ENCODE measurements at places on chromosomes 6 and 20. TPM values are rescaled to one million over a fixed set of nuclear protein-coding genes. Genes with fewer than 3 reads are reported as not detected.

DTD1 gene
- total RNA-seq: 124 TPM

- DNase-seq: no peak
These were observed 626.0 kb downstream of the CDH26 start for GRCh38 chr20:60584221-60584620.

BMP7 gene
- total RNA-seq: not detected

GRCh38 chr20:14860410-14860814, 523.0 kb upstream of the FLRT3 start:
- DNase-seq: no peak

PAX1 gene
- not detected for total RNA-seq

OPRM1 gene
- total RNA-seq: not detected

GRCh38 chr6:31546339-31546957, at the start of gene ATP6V1G2:
ATP6V1G2 (minus strand) TSS chr6:31546608; CDS start chr6:31546559, 49 bp downstream.
- peak; percentile 93 for DNase-seq

DNA sequence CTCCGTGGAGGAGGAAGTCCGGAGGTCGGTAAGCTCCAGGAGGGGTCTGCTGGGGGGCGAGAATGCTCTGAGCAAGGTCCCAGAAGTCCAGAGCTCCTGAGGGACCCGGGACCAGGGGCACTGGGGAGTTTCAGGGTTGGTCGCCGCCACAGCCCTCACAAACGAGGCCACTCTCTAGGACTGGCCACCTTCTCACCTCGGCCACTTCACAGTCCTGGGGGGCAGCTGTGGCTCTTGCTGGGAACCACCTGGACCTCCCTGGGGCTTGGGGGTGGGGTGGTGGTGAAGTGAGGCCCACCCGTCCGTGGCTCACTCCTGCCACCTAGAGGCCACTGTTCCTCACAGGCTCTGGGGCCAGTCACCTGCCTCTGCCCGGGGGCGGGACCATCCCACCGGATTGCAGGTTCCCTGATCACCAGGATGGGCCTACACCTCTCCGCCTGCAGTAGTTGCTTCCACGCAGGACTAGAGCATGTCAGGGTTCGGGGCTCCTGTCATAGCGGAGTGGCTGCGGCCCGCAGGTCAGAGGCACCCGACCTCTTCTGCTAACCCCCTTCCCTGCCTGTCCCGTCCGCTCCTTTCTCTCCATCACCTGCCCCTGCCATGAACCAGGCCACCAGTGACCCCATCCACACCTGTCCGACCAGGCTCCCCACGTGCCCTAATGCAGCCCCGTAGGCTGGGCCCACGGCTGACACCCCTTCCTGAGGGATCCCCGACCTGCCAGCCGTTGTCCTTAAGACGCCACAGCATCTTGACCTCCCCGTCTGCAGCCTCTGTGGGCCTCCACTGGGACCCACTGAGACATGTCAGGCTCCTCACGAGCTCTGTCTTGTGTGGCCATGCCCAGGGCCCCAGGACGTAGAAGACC, 5.1 kb upstream of the TCEA2 start:
- peak; percentile 40 for DNase-seq

PTCHD4 gene
- 0.72 TPM for total RNA-seq

ZNF334 gene
- total RNA-seq: 1.4 TPM

DNA sequence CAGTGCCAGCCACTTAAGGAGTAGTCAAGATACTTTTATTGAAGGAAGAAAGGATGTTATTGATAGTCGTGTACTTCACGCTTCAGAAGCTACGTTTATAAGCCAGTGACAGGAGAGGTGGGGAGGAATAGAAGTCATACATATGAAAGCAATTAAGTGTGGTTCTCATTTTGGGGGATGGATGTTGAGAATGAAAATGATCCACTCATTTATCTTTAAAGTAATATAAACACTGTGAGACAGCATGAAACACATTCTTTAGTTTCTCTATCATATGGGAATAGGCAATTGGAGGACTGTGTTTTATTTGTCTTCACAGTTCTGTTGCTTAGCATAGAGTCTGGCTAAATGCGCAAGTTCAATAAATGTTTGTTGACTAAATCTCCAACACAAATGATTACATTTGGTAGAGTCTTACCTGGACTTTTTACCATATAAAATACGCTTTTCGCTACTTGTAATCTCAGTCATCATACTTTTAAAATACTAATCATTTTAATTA, 35.2 kb downstream of the AK9 start:
- DNase-seq: peak; percentile 4

SUMO4 gene
- total RNA-seq: 2.2 TPM

HEY2 gene
- total RNA-seq: not detected

PRKN gene
- total RNA-seq: 0.28 TPM

DNA sequence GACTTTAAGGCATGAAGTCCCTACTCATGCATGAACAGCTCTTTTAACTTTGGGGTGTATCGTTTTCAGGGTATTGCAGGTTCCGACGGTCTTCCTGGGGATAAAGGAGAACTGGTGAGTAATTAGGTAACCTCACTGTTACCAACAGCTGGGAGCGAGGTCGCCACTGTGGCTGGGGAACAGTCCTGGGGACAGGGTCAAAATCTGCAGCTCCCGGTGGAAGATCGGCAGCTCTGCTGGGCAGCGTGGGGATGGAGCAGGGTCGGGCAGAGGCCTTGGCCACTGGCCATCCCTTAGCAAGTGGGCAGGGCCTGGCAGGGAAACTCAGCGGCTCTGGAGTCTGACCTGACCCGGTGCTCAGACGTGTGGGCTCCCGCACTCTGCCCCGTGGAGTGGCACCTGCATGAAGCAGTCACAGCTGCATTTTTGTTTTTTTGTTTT, 16.1 kb downstream of the COL9A3 start:
- DNase-seq: no peak

DNA sequence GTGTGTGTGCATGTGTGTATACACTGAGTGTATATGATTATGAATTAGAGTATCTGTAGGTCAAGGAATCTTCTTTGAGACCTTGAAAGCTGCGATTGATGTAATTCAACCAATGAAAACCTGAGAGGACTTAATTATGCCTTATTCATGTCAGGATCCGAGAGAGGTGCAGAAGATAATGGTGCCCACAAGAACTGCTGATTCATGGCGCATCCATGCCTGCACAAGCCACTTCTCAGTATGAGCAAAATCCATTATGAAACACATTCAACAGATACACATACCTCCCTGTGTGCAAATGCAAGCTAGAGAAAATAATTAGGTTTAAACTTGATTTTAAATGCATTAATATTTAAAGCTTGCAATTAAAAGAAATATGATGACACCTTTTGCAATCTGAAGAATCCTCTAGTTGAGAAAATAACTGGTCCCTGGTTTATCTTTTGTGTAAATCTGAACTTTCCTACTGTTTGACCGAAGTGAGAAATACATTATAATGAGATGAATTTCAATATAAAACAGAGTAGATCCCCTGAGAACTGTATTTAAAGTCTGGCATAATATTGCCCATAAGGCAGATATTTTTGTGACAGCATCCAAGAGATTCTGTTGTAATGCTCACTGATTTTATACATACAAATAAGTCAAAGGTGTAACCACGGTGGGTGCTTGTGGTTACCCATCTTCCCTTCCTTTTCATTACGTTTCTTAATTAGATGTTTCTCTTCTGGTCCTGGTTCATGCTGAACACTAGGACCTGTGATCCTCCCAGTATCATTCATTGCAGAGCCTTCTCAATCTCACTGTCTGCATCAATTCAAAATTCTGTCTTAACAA, 45.6 kb downstream of the LY86 start:
- no peak for DNase-seq

SLC32A1 gene
- not detected for total RNA-seq

GRCh38 chr6:94510877-94511276, 1066.5 kb upstream of the MANEA start:
- no peak for DNase-seq

TNF gene
- total RNA-seq: not detected

DNA sequence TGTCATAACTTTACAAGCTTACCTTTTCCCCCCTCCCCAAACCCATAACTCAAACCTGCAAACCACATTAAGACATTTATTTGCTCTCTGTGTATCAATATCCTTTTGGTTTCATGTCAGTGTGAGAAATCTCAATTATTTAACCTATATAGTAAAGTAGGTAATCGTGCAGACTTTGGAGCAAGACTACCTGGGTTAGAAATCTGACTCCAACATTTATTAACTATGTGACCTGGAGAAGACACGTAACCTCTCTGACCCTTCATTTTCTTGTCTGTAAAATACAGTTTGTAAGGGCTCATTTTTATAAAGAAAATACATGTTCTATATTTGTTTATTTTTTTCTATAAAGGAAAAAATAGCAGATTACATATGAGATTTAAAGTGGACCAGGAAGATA, 448.9 kb upstream of the MANEA start:
- no peak for DNase-seq

- no peak for DNase-seq
These were observed 23.3 kb downstream of the RNF146 start for GRCh38 chr6:127289934-127290333.

DLL1 gene
- under 0.01 TPM for total RNA-seq

DNA sequence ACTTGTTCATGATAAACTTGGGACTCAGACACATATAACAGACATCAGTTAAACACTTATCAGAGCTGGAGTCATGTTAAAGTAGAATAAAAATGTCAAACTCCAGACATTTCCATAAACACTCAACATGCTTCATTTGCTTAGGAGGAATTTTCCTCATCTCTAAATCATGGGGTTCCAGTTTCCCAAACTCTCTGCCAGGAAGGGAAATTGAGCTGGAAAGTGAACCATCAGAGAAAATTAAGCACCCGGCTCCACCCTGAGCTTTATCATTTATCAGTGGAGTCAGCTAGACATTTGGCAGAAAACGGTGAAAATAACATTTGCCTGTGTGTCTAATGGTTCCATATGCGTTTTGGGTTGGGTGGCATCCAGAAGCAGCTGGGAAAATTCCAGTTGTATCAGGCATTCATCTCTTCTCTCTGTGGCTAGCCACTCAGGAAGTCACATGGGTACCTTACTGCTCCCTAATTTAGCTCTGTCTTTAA, 25.3 kb upstream of the ZNFX1 start:
- DNase-seq: no peak

- no peak for DNase-seq
These were observed 350.3 kb downstream of the KIF16B start for GRCh38 chr20:16222859-16223411.

PNLDC1 gene
- total RNA-seq: not detected

- no peak for DNase-seq
These were observed 90.2 kb downstream of the F13A1 start for GRCh38 chr6:6230286-6230685.

GRCh38 chr20:32570401-32571190, 14.5 kb downstream of the NOL4L start:
- no peak for DNase-seq

- no peak for DNase-seq
These were observed 22.9 kb downstream of the RANBP9 start for GRCh38 chr6:13688692-13689196.

DNA sequence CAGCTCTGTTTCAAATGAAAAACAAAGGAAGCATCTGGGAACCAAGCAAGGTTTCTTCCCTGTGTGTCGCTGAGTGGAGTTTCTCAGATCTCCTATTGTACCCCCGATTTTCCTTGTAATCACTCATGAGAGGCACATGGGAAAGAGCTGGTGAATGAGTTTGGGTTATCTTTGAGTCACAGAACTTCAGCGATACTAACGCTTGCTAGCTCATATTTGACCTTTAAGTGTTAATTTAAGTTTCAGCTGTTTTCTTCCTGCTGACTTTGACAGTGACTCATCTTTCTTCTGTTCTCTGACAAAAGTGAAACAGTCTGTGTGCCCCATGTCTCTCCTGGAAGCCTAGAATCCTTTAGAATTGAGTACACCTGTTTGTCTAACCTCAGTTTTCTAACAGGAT, 261.1 kb upstream of the RGS17 start:
- no peak for DNase-seq

- DNase-seq: peak; percentile 35
These were observed 29.5 kb downstream of the CDYL start for GRCh38 chr6:4805553-4806336.

DNA sequence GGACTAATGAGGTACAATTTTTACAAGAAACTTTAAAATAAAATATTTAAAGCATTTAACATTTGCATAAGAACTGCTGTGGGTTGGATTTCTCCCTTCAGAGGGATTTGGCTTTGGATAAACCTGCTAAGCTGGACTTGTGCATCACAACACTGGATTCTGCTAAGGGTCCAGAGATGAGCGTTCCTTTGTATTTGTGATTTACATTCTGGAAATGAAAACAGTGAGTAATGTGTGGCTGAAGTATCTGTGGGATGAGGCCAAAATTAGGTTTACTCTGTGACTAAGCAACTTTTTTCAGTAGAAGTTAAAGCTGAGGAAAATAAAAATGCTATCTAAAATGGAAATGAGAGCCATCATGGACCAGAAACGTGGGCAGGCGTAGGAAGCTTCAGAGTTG, 494.3 kb downstream of the EPM2A start:
- peak; percentile 88 for DNase-seq

- no peak for DNase-seq
These were observed 17.8 kb upstream of the TAGAP start for GRCh38 chr6:159062564-159062945.

DNA sequence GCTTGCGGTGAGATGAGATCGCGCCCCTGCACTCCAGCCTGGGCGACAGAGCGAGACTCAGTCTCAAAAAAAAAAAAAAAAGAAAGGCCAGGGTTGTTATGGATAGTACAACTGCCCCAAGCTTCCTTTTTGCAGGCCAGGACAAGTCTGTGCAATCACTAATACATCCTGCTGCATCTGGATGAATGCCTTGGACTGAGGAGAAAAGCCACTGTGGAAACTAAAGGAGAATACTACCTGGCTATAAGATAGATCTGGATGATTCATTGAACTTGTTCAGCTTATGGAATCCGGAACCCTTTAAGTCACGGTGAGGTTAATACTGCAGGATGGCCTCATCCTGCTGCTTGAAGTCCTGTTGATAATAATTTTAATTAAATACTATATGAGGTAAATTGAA, 278.2 kb downstream of the TFAP2A start:
- DNase-seq: no peak

DNA sequence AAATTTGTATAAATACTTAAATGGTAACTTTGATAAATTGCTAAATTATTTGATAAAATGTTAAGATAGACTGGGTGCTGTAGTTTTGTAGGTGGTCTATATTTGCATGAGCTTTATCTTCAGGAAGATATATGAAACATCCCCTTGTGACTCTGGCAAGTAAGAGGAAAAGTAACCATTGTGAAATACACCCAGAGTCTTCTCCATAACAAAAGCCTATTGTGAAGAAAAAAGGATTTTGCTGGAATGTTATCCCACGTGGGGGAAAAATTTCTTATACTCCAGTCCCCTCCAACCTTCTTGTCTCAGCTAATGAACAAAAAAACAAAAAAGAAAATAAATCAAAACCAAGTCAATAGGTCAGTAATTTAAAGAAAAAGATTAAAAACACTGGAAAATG, 600.7 kb downstream of the HDGFL1 start:
- DNase-seq: no peak

RIPOR3 gene
- 0.54 TPM for total RNA-seq
